ENCODE measurements at places on chromosomes 13 and 19. TPM values are rescaled to one million over a fixed set of nuclear protein-coding genes. Genes with fewer than 3 reads are reported as not detected.
A peak's percentile ranks its signal among the peaks of the same experiment; 100 is the strongest.

GRCh38 chr13:32528358-32528757 lies 10.2 kb downstream of the N4BP2L2 start:
- no peak for DNase-seq
- no peaks in the 10 kb centered on the region for H3K27me3 ChIP-seq
- H3K36me3 ChIP-seq, result peaks cover 7% of the 10 kb centered on the region
- H3K4me1 ChIP-seq, result peaks cover 7% of the 10 kb centered on the region
- H3K27ac ChIP-seq, result no peak overlapping the region

GRCh38 chr13:39345982-39346381 lies 257.0 kb downstream of the LHFPL6 start:
- peaks cover 23% of the 10 kb centered on the region for H3K4me1 ChIP-seq
- peak overlapping the region; percentile 9 for H3K27ac ChIP-seq
- H3K27me3 ChIP-seq, result no peaks in the 10 kb centered on the region
- peaks cover 2% of the 10 kb centered on the region for H3K36me3 ChIP-seq

GRCh38 chr13:35499196-35499662 lies 22.7 kb upstream of the MAB21L1 start:
- no peak for DNase-seq
- no peak overlapping the region for H3K27ac ChIP-seq
- H3K4me1 ChIP-seq, result no peaks in the 10 kb centered on the region
- no peaks in the 10 kb centered on the region for H3K27me3 ChIP-seq
- no peak overlapping the region for H3K4me3 ChIP-seq

Gene BRCA2
- polyA plus RNA-seq, result 3.1 TPM

DNA sequence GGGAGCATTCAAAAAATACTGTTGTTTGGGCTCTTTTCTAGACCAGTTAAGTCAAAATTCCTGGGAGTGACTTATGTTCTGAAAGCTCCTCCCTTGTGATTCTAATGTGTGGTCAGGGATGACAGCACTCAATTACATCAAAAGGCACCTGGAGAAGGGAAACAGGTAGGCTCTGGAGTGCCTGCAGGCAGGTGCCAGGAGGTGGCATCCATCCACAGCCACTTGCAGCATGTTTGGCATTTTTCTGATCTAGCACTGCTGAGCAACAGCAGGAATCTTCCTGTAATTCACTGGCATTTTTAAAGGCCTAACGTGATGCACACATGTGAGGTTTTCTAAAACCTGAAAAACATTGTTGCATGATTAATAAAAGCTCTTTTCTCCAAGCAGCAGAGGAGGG lies 94.6 kb downstream of the CCNA1 start:
- DNase-seq, result no peak
- no peaks in the 10 kb centered on the region for H3K36me3 ChIP-seq
- no peak overlapping the region for H3K27ac ChIP-seq
- H3K4me1 ChIP-seq, result peaks cover 2% of the 10 kb centered on the region
- no peak overlapping the region for H3K4me3 ChIP-seq
- no peaks in the 10 kb centered on the region for H3K27me3 ChIP-seq

- no peaks in the 10 kb centered on the region for H3K27me3 ChIP-seq
- H3K36me3 ChIP-seq, result peaks cover 9% of the 10 kb centered on the region
- no peak overlapping the region for H3K27ac ChIP-seq
- H3K4me3 ChIP-seq, result no peak overlapping the region
These were observed 109.2 kb downstream of the ESD start for GRCh38 chr13:46687810-46688209.

DNA sequence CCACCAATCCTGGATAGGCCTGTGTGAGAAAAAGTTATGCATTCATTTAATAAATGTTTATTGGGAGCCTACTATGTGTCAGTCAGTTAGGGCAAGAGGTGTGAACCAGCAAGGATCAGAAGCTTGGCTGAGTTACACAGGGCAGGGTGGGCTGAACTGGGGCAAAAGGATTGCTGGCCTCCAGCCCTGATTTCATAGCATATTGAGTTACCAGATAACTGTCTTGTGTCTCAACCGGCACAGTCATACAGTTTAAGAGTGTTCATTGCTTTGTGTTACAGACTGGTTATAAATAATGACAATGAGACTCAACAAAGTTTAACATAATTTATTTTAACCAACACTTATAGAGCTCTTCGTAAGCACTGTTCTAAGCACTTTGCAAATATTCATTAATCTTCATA lies 253.8 kb downstream of the DLEU7 start:
- H3K4me1 ChIP-seq, result peaks cover 33% of the 10 kb centered on the region
- H3K27me3 ChIP-seq, result no peaks in the 10 kb centered on the region
- H3K36me3 ChIP-seq, result no peaks in the 10 kb centered on the region

DNA sequence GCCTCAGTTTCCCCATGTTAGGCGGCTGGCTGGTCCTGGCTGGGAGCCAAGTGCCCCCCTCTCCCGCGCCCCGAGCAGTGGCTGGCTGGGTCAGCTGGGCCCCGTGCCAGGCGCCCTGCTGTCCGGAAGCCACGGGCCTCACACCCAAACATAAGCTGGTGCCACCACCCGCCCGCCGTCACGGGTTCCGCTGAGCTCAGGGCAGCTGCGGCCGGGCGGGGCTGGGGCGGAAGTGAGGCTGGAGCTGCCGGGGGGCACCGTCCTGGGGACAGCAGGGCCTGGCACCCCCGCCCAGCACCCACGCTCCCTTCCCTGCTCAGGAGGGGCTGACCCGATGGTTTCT lies 19.3 kb downstream of the HCN2 start:
- peak; percentile 59 for DNase-seq
- no peak overlapping the region for H3K27ac ChIP-seq
- no peaks in the 10 kb centered on the region for H3K36me3 ChIP-seq
- H3K27me3 ChIP-seq, result peaks cover 3% of the 10 kb centered on the region
- H3K4me3 ChIP-seq, result no peak overlapping the region

- H3K4me3 ChIP-seq, result no peak overlapping the region
- no peaks in the 10 kb centered on the region for H3K4me1 ChIP-seq
- DNase-seq, result no peak
These were observed 237.4 kb downstream of the PCDH9 start for GRCh38 chr13:66992719-66993118.

Gene ZNF776
- polyA plus RNA-seq, result 12.7 TPM

- peaks cover 46% of the 10 kb centered on the region for H3K27me3 ChIP-seq
- peak overlapping the region; percentile 88 for H3K4me3 ChIP-seq
- no peak overlapping the region for H3K27ac ChIP-seq
- peaks cover 5% of the 10 kb centered on the region for H3K36me3 ChIP-seq
- DNase-seq, result no peak
- peaks cover 41% of the 10 kb centered on the region for H3K4me1 ChIP-seq
These were observed 1.8 kb upstream of the CDC37 start for GRCh38 chr19:10404888-10405820.

- H3K4me3 ChIP-seq, result no peak overlapping the region
- H3K27me3 ChIP-seq, result no peaks in the 10 kb centered on the region
- no peaks in the 10 kb centered on the region for H3K4me1 ChIP-seq
- DNase-seq, result no peak
- no peaks in the 10 kb centered on the region for H3K36me3 ChIP-seq
These were observed 36.5 kb downstream of the SIPA1L3 start for GRCh38 chr19:37943480-37943879.

Gene ZNF497
- polyA plus RNA-seq, result 2.7 TPM

Gene ZNF714
- polyA plus RNA-seq, result 10.3 TPM

Measured in muscle of leg (tissue), 16 donors.